GM06990 (cell line): ENCODE measurements at places on chromosomes 7 and 10.

DNA sequence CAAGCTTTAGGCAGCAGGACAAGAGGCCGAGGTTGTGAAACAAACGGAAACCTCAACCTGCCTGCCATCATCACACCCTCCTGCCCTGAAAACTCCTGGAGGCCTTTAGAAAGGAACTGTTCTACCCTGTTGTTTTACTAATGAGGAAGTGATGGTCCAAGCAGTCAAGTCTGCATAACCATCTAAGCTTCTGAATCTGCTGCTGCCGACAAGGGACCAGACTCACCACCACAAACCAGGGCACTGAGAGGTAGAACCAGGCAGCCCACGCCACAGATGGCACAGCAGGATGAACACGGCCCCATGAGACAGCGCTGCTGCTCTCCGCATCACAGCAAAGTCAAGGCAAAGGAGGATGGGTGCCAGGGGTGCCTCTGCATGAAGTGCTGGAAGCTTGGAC lies 209.4 kb downstream of the CELF2 start:
- peak; percentile 48 for DNase-seq

GRCh38 chr7:95646350-95646749 lies 50.0 kb upstream of the PDK4 start:
- no peak for DNase-seq

- DNase-seq, result no peak
Observed at GRCh38 chr10:23362069-23362830, 17.7 kb upstream of the C10orf67 start.

DNA sequence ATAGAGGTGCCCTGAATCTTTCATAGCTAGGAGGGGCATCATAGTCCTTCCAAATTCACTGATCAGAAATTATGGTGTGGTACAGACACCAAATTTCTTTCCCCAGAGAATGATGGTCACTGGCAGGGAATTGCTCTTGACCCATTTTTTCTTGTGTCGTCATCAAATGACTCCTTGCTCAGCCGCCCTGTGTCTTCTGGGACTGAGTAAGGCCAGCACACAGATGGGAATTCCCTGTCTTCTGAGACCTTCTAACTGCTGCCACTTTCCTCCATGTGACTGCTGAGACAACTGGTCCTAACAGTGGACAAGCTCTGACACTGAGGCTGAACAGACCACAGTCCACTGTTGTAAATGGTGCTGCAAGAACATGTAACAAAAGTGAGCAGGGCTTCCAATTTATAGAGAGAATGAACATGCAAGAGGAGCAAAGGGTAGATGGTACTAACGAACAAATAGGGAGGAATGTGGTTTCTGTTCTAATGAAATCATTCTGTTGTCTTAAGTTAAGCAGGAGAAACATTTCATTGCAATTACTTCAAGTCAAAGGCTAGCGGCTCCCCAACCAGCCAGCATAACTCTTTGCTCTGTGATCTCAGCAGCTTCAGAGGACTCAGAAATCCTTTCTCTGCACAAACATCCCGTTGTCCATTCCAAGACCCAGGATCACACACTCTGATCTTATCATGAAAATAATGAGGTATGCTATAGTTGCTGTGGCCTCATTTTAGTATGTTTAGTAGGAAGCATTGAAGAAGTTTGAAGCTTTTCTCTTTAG lies 235.9 kb upstream of the PRSS1 start:
- DNase-seq, result no peak

- DNase-seq, result no peak
Observed at GRCh38 chr10:79445977-79446757, 743 bp upstream of the ZCCHC24 start.

GRCh38 chr7:53638517-53638916 lies 603.1 kb downstream of the POM121L12 start:
- DNase-seq, result no peak
